NB4 (cell line): ENCODE measurements at places on chromosomes 3 and 15.

- DNase-seq: no peak
These were observed 156.9 kb upstream of the PRICKLE2 start for GRCh38 chr3:64382153-64382552.

DNA sequence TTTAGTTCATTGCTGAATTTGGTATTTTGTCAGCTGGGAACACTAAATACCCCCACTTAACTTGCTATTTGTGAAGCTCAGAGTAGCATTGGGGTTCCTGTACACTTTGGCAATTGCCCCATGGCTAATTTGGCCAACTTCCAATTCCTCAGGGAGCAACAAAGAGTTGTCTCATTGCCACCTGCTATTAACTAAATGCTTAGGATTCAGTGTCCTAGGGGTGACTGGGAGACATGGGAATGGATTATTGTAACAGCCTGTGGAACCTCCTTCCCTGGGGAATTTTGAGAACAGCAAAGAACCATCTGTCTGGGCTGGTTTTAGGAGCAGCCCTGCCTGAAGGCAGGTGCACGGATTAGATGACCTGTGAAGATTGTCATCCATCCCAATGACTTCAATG is 437.4 kb upstream of the TPRG1 start:
- no peak for DNase-seq

DNA sequence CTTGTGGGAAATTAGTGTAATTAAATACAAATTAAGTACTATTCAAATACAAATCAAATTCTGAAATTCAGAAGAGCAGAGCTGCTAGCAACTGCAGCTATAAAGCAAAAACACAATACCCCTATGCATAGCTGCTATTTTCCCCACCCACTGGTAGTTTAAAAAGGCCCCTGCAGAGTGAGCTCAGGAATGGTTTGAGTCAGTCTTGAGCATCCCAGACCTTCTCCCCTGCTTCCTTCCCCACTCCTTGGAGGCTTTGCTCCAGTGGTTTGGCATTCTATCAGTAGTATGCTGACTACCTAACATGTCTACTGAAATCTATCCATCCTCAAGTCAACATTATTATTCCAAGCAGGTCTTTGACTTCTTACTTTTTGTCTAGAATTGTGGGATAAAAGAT is 53.0 kb downstream of the EFHB start:
- no peak for DNase-seq

DNA sequence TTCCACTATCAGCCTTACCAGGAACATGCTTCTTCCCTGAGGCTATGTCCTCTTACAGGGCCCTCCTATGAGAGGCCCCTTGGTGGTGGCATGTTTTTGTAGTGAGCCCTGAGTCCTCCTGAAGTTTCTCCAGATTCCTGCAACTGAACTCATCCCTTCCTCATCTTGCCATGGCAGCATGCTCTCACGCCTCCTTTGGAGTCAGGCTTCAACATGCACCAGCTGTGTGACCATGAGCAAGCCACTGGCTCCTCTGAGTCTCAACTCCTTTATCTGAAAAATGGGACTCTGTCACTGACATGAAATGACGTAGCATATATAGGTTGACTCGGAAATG is 216.3 kb upstream of the TLE3 start:
- no peak for DNase-seq

DNA sequence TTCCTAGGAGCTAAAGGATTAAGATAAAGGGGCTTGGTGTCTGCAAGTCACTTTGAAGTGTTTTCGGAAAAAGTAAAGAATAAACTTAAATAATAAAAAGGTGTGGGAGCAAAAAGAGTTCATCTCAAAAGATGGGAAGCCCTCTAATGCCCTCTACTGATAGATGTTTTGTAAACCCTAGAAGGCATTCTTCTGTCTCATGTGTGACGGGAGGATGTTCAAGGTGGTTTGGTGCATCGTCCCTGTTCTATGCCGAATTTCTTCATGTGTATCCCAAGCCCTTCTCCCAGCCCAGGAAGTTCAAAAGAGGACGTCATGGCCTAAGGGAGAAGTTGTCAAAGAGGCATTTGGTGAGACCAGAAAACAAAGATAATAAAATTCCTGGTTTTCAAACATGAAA is 37.2 kb downstream of the CCK start:
- peak; percentile 26 for DNase-seq

- DNase-seq: no peak
These were observed 228.0 kb upstream of the LRRFIP2 start for GRCh38 chr3:37402351-37402750.

- DNase-seq: peak; percentile 79
These were observed 10.6 kb upstream of the MINDY2 start for GRCh38 chr15:58760385-58761009.

GRCh38 chr3:117955196-117955595 is 1079.5 kb downstream of the IGSF11 start:
- DNase-seq: no peak

DNA sequence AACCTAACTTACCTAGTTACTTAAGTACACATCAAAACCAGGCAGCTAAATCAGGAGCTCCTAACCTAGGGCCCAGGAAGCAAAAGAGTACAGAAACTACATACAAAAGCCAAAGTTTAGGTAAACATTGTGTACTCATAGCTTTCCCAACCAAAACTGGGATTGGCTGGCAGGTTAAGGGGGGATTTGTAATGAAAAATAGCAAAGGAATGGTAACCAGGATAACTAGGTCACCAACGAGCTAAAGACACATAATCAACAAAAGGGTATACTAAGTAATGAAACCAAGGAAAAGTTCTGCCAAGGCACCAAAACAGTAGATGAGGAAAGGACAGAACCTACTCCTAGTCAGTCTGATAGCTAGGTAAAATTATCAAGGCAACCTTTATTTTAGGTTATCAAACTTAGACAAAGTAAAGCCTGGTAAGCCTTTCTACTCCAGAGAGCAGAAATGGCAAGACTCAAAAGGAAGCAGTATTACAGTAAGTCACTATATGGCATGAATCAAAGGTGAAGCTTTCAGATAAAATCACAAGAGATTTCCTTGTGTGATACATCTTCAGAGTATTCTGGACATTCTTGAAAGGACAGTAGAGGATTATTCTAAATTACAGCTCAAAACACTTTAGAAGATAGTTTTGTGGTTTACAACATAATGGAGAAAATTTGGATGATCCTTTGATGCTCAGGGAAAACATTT is 10.2 kb downstream of the TRA2B start:
- DNase-seq: no peak

DNA sequence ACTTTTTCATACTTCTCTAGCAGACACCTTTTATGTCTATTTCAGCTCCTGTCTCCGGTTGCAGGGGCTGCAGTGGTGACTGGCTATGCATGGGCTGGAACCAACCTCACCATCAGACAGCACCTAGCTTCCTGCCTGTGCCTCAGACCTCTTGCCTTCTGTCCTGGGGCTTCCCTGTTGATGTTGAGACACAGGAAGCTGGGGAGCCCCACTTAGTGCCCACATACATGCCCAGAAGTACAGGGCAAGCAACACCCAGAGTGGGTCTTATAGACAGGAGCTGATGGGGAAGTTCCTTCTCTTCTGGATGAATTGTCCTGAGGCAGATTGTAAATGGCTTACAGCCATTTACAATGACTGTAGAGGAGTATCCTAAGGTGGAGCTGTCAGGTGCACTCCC is 65.3 kb upstream of the SIAH2 start:
- DNase-seq: no peak

DNA sequence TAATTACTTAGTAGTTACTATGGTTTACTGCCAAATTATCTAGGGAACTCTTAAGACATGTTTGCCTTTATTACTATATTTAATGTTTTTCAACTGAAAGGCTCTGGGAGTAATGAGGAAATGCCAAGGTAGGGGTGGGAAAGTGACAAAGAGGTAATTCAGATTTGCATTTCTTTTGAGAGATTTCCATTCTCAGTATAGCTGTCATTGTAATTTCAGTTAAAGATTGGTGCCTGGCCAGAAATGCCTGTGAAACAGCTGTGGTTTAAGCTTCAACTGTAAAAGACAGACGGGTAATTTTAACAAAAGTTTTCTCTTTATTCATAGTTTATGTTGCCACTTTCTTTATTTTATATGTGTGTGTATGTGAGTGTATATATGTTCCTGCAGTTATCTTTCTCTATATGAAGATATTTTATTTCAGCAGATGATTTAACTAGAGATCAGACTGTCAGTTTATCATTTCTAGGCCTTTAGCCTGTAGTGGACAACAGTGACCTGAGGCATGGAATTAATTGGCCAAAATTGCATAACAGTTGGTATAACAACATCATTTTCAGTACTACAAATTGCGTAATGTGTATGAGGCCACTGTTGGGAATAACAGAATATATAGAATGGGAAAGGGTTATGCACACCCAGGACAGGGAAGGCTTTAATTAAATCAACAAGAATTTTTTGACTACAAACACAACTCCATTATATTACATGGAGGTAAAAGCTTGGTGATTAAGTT is 119.0 kb downstream of the BBX start:
- DNase-seq: no peak

DNA sequence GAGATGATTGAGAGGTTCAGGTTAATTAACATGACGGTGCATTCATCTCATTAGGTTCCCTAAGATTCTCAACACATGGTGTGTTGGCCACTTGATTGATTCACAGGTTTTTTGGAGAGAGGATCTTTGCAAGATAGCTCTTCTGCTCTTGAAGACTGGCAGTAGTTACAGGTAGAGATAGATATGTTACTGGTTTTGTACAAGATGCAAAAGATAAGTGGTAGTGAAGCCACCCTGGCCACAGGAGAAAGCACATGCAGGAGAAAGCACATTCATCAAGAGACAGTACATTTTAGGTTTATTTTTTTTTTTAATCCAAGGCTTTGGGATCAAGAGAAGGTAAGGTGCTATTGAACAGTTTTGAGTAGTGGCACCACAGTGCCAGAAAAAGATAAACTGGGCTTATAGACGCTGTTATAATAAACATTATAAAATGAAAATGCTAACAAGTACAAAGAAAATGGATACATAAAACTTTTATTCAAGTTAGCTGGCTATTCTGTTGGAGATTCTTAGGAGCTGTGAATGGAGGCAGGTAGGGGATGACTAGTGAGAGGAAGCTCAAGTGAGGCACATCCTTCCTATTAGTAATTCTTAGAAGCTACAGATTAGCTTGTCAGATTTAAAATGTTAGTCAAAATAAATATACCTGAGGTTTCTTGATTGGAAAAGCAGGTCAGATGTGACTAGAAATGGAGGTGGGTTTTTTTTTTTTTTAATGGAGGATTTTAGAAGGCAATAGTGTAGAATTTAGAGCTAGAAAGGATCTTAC is 10.8 kb downstream of the SELENOT start:
- DNase-seq: no peak

DNA sequence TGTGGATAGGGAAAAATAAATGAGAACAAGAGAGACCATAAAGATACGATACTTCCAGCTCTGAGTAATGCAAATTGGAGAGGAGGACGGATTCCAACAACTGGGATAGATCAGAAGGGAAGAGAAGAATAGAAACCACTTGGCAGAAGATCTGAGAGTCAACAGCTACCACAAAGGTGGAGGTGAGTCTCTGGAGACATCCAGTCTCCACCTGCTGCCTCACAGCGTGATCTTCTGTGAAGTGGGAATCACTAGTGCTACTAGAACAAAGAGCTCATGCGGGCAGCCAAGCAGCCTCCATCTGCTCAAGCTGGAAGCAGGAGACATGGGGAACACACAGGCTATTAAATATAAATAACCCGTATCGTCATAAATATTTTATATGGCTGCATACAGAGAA is 558.5 kb upstream of the CFAP20DC start:
- DNase-seq: no peak

- no peak for DNase-seq
These were observed 94.9 kb downstream of the ST6GAL1 start for GRCh38 chr3:187025254-187025655.

DNA sequence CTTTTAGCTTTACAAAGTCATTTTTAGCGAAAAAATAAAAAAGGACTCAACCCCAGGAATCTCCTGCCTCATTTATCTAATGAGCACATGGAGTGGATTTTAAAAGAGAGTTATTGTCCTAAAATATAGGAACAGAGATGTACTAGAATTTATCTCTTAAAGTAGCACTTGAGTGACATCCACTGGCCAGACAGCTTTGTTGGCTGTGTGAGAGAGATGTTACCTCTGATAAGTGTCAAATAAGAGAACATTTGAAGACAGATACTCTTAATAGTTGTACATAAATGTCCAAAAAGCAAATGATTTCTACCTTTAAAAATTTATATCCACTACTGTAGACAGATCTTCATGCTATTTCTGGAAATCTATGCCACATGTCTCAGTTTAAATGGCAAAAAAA is 12.3 kb upstream of the MFSD1 start:
- DNase-seq: peak; percentile 59

DNA sequence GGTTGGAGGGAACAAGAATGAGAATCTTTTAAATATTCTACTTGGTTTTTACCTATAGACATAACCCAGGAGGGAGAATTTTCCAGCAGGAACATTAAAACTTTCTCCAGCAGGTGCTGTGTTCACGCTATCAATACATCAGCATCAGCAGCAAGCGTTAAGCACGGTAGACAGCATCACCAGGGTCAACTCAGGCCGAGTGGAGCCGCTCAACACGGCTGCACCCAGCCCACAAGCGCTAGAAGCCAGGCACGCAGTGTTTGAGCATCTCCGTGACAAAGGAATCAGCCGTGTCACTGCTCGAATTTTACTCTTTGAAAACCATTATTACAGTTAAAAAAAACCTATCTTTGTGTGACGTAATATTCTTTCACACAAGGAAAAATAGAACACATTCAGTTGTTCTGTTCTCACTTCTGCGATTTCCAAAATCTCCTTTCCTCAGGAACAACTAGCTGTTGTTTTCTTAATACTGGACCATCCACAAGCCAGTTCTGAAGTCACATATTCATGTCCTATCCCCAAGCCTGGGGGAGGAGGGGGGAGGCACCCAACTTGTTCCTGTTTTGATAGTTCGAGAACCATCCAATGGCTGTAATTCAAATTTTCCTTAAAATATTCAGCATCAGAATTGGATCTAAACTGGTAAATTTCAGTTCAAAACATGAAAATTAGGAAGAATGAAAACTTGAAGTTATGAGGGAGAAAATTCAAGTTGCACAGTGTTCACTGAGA is 77.9 kb downstream of the ADAMTS17 start:
- DNase-seq: no peak

- DNase-seq: no peak
These were observed at the start of gene CERS3 for GRCh38 chr15:100528833-100529428. Gene CERS3 (minus strand): TSS chr15:100528950. CDS start chr15:100501849, 27,101 bp downstream.

- DNase-seq: no peak
These were observed 3.9 kb upstream of the VILL start for GRCh38 chr3:37986479-37987314.
